ENCODE measurements at places on chromosomes 5 and 9.
A peak's percentile ranks its signal among the peaks of the same experiment; 100 is the strongest.

DNA sequence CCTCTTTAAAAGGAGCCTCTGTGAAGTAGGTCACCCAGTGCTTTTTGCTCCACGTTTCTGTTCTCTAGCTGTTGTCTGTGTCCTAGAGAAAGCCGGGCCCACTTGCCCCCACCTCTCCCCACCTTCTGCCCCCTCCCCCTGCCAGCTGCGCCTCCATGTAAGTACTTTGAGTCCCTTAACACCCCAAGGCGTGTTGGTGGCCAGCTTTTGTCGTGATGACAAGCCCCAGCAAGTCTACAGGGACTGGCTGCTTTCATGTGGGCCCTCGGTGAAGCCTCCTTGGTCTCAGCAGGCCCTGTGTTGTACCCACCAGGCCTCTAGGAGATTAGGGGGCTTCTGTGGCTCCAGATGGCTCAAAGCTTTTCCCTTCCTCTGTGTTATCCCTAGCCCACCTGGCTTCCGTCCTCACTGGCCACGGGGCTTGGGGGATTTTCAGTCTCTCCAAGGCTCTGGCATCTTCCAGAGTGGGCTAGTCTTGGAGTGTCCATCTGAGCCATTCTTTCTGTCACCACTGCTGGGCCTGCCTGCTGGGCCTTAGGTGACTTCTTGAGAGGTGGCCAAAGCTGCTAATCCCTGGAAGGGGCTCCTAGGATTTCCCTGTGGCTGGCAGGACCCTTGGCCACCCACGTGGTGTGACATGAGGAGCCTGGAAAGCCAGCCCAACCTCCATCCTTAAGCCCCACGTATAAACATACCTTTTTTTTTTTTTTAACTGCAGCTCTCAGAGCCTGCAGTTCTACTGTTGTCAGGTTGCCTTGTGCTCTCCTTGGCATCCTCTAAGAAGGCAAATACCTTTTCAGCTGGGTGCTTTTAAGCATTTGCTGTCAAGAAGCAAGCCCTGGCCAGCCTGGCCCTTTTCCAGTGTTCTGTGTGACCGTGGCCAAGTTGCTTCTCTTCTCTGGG, 1.1 kb upstream of the NDST1 start:
- DNase-seq: no peak

- DNase-seq: no peak
Measured at GRCh38 chr9:71355884-71356283, 234.5 kb upstream of the TRPM3 start.

DNA sequence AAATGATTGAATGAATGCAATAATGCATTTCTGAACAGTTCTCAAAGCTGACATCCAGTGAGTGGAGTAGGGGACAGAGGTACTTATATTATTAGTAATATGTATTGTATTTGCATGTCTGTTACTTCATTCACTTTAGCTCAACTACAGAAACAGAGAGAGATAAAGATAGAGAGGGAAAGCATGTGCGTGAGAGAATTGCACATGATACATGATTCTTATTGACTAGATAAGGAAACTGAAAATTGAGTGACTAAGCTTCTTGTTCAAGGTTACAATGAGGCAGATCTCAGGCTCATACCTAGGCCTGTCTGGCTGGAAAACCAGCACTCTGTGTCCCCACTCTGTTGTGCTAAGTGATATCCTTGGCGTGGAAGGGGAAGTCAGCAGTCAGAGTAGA, 337.7 kb upstream of the KLF4 start:
- DNase-seq: no peak

GRCh38 chr5:1235379-1235778, 10.2 kb downstream of the SLC6A18 start:
- no peak for DNase-seq

- DNase-seq: no peak
Measured at GRCh38 chr5:82338771-82339373, 60.7 kb upstream of the RPS23 start.

DNA sequence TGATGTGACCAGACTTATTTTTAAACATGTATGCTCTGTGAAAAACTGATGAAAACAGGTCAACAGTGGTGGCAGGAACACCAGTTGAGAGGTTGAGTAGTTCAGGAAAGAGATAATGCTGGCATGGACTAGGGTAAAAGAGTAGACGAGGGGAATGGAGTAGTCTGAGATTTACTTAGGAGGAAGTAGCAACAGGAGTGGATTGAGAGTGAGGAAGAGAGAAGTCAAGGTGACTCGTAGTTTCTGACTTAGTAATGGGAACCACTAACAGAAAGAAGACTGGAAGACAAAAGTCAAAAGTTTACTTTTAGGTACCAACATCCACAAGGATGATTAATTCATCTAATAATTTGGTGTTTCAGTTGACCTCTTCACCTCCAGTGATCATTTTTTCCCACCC, 3.6 kb downstream of the SRA1 start:
- DNase-seq: no peak

DNA sequence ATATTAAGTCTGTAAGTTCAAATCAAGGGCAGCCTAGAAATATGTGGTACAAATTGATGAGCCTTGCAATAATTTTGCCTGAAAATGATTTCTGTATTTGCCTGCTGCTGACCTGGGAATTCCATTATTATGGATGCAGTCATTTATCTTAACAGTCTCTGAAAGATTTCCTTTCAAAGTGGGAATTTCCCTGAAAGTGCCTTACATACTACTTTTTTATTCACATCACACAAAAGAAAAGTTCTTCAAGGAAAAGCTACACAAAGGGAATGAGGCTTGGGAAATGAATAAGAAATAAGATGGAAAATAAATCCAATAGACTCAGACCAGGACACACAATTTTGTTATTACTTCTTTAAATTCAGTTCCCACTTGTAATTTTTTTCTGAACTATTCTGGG, 537.8 kb upstream of the PTGER4 start:
- no peak for DNase-seq

- no peak for DNase-seq
Measured at GRCh38 chr5:149808264-149808982, 78.3 kb downstream of the PPARGC1B start.

- DNase-seq: no peak
Measured at GRCh38 chr9:107258919-107259318, 24.2 kb upstream of the RAD23B start.

DNA sequence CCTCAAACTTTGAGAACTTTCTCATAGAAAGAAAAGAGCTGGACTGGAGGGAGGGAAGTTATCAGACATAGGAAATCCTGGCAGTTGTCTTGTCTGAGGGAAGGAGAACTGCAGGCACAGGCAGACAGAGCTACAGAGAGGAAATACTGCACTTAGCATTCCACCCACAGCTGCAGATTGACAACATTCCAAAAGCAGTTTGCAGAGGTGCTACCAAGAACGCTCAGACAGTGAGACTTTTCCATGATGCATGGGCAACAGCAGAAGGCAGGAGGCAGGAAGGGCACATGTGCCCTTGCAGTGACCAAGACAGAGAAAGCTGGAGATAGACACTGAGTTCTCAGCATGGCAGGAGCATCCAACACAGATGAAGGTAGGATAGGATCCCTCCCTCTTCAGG, 327.5 kb upstream of the ZNF462 start:
- no peak for DNase-seq

- no peak for DNase-seq
Measured at GRCh38 chr9:110502842-110503241, 76.7 kb downstream of the SVEP1 start.

- DNase-seq: no peak
Measured at GRCh38 chr5:135120951-135121350, 86.9 kb upstream of the PITX1 start.

DNA sequence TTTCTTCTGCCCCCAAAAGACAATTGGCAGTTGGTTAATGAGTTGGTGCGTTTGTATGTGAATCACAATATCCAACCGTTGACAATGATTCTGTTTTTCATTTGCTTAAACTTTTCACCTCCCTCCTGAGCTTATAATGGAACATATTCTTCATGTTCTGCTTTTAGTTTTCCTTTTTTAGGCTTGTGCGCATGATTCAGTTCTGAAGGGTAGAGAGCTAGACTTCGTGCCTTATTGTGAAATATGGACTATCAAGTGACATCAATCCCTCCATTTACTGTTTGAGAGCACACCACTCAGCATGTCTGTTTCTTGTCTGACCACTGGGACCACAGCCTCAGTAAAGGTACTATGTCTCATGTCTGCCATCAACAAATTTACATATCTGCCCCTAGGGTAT, 30.5 kb upstream of the LPAR1 start:
- peak; percentile 52 for DNase-seq

GRCh38 chr5:79841172-79841571, 149.9 kb downstream of the MTX3 start:
- no peak for DNase-seq

DNA sequence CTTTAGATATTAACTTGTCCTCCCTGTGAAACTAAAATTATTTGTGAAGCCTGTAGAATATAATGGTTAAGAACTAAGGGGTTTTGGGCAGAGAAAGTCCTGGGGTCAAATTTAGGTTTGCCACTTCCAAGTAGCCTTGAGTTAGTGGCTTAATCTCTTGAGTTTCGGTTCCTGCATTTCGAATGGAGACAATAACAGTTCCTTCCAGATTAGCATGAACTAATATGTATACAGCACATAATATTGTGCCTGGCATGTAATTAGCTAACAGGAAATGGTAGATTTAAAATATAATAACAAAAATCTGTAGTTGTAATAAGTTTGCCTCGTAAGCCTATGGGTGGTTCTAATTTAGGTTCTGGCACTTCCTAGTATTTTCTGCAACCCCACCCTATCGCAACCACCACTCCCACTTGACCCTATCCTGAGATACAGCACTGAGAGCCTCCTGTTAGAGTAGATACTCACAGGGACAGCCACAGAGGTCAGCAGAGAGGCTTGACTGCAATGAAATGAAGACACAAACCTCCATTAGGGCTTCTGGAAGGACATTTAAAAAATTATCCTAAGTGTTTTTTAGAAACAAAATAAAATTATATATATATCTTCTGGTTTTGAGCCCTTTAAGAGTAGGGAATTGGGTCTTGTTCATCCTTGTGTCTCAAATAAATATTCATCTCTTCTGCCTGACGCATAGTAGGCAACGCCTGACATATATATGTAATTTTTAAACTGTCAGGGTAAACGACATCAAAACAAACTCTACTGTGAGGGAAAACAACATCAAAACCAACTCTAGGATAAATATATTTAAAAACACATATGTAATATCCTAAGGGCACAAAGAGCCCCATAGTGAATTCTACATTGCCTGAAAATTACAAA, 8.5 kb downstream of the SPINK9 start:
- no peak for DNase-seq

DNA sequence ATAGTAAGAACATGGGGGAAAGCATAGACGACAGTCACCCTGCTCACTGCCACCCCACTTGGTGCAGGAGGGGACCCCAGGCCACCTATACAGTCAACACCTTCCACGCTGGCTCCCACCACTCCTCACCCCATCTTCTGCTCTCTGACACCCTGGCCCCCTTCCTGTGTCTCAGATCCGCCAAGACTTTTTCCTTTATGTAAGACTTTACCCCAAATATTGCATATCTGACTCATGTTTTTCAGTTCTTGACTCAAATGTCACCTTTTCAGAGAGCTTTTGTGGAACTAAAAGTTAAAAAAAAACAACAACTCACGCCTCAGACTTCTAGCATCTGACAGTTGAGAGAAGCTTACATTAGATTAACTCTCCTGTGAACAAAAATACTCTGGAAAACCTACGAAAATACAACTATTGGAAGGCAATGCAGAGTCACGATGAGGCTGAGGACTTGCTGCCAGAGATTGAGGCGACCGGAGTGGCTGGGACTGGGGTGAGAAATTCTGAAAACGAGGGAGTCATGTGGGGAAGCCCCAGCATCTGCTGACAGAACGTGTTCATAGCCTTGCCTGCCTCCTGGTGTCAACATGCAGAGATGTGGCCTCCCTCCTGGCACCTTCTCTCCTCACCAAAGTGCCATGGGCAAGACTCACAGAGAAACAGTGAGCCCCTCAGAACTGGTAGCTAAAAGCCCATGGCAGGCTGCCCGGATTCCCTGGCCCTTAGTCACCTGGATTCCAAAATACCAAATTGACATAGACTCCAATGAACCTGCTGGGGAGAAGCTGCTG, 22.4 kb upstream of the FCN2 start:
- no peak for DNase-seq

GRCh38 chr5:34007201-34007620, 639 bp downstream of the AMACR start:
- DNase-seq: no peak

DNA sequence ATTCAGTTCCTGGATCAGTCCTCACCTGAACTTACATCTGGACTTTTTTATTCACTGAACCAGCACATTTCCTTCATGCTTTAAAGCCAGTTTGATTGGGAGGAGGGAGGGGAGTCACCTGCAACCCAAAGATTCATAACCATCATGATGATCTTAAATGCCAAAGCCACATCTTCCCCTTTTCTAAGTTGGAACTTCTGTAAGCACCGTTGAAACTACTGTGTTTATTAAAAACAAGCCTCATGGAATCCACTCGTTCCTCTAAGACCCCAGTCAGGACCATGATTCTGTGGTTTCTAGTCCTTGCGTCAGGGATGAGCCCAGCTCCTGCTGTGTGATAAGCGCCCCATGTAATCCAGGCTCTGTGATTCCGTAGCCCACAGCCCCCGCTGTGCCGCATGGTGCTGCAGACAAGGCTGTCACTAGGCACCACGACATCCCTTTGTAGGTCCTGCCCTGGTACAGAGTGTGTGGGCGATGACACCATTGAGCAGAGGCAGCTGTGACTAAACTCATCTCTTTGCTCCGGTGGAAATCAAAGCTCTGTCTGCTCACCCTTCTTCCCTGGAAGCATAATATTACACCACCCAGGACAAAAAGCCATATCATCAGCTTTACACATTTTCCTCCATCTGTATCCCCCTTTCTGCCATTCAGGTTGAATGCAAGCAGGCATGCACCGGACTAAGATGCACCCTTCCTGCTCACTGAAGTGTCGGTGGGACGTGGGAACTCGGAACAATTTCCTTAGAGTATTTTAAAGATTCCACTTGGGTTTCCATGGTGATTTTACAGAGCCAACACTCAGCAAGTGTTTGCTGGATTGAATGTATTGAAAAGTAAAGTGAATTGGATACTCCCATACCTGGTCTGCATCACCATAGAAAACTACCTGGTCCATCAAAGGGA, 132.0 kb upstream of the FSTL4 start:
- no peak for DNase-seq

- no peak for DNase-seq
Measured at GRCh38 chr5:176714067-176714466, 66.8 kb downstream of the TSPAN17 start.

DNA sequence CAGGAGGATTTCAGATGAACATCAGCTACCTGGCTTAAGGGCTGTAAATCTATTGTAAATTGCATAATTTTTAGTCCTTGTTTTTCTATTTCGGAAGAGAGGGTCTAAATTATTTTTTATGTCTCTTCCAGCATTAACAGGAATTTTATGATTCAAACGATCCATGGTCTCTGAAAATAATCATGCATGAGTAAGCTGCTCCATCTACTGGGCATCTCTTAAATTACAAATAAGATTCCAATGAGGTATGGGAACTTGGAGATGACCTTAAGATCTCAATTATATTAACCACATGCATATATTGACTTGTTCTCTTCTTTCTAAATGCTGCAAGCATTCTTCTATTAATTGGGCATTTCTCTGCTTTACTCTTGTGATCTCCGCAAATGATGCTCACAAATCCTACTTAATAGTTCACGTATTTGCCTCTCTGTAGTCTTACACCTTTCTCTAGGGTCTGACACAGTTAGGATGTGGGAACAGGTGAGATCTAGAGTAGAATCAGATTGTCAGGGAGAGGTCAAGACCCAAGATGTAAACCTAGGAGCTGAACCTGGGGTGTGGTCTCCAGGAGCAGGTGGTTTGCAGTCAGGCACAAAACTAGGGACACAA, 86.9 kb downstream of the NUDT12 start:
- DNase-seq: no peak

- no peak for DNase-seq
Measured at GRCh38 chr5:55672477-55672911, 39.6 kb downstream of the SLC38A9 start.
